Stimulated activated CD4-positive, alpha-beta T cell treated with anti-CD3 and anti-CD28 coated beads, Interleukin-1b, Interleukin-23, amount 100 ng/mL, for 24 hours (primary cell): ENCODE measurements at places on chromosomes 5 and 9.

DNA sequence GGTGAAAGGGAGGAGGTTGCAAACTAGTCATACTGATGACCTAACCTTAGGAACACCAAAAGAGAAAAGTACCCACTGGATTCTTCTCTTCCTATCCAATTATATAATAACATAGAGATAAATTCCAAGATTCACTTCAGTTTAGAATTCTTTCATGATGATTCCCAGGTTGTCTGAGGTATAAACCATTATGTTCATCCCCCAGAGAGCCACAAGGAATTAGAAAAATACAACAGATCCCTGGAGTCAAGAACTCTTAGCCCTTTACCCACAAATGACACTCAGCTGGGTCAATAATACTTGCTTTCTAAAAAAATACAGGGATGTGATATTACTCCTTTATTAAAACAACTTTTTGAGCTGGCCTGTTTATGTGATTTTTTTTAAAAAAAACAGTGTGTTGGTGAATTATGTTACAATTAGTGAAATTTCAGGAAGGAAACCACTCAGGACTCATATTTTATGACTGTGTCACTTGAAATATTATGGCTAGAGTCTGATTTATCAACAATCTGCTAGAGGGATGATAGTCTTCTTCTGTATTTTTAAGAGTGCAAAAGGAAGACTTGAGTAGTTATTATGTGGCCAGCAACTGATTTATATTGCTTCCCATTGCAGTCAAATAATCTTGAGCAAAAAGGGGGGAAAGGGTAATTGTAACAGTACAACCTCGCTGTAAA lies 338.2 kb downstream of the NFIB start:
- DNase-seq, result no peak

DNA sequence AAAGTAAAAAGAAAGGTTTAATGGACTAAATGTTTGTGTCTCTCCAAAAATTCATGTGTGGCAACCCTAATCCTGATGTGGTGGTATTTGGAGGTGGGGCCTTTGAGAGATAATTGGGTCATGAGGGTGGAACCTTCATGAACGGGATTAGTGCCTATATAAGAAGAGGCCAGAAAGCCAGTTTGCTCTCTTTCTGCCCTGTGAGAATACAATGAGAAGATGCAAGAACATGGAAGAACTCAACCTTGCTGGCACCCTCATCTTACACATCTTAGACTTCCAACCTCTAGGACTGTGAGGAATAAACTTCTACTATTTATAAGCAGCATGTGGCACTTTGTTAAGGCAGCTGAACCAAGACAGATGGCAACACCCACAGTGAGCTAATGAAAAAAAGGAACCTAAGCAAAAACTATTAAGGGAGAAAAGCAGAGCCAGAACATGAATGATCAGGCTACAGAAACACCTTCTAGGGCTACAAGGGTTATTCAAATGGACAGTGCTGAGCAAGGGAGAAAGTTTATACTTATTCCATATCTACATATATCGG lies 159.5 kb downstream of the PLK2 start:
- no peak for DNase-seq

DNA sequence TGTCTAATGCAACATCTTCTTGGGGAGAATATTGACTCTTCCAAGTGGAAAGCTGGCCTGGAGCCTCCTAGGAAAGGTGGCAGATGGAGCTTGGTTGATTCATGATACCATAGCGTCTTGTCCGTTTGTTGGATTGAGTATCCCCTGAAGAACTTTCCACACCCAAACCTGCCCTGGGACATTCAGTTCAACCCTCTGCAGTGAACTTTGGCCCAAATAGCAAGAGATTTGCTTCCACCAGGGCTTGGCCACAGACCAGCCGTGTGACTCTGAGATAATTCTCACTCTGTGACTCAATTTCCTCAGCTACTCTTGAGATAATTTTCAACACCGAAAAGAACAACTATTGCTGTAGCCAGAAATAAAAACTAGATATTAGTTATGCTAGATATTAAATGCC lies 108.0 kb upstream of the RAD23B start:
- no peak for DNase-seq

- DNase-seq, result no peak
Measured at GRCh38 chr5:159340511-159340910, 10.2 kb upstream of the IL12B start.

- no peak for DNase-seq
Measured at GRCh38 chr5:56838409-56839039, 23.2 kb downstream of the MAP3K1 start.

- no peak for DNase-seq
Measured at GRCh38 chr5:39475881-39476842, 51.4 kb upstream of the DAB2 start.

DNA sequence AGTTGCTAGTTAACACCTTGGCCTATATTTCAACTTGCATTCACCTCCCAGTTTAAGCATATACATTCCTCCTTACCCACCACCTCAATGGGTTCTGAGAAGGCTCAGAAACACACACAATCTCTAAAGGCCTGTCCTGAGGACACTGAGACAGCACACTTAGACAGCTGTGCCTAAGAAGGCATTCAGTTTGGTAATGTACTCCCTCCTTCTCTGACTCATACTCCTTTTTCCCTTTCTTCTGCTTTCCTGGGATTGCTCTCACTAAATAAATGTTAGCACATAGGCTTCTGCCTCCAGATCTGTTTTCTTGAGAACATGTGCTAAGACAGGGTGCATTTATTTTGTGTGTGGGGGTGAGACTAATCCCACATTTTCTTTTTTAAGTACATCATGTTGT lies 456.8 kb upstream of the CDH6 start:
- no peak for DNase-seq

- no peak for DNase-seq
Measured at GRCh38 chr9:123481209-123481865, 125.3 kb downstream of the CRB2 start.

GRCh38 chr9:14313951-14314423 lies at the start of gene NFIB:
TSS of gene NFIB (minus strand) at chr9:14314141. CDS start at chr9:14313511, 630 bp downstream.
- DNase-seq, result no peak

DNA sequence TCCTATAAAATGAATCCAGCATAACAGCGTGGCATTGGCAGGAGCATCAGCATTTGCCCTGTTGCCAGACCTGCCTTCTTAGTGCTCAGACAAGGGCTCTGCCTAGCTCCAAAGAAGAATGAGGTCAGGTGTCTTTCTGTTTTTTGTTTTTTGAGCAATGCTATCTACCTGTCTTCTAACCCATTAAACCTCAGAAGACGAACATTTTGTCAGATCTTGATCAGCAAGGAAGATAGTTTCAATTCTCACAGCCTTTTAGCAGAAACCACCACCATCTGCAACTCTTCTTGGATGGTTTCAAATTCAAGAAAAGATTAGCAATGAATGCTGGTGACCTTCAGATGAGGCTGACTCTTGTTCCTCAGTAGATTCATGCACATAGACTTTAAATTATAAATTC lies 103.5 kb upstream of the IQGAP2 start:
- DNase-seq, result no peak

- DNase-seq, result no peak
Measured at GRCh38 chr9:79129865-79130480, 441.8 kb upstream of the TLE4 start.

DNA sequence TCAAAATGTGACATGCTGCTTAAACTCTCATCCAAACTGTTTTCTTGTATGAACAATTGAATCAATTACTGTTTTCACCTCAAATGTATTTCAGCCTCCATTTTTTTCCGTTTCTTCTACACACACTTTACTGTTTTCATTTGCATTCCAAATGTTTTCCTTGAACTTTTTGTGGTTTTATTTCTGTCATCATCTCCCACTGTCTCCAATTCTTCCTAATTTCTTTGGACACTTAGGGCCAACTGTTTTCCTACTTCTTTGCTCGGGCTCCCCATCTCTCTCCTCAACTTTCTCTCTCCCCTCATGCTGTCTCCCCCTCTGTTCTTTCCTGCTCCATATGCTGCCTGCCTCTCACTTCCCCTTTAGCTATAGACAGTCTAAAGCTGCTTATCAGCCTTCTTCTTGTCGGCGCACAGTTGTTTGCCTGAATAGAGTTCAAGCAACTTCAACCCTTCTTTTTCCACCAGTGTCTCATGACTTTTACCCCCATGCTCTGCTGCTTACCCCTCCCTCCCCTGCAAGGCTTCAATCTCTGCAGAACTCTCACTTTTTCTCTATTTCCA lies 443.4 kb downstream of the DTWD2 start:
- DNase-seq, result no peak

- no peak for DNase-seq
Measured at GRCh38 chr9:13269589-13270452, 9.7 kb downstream of the MPDZ start.

- DNase-seq, result no peak
Measured at GRCh38 chr9:75979362-75979761, 88.9 kb downstream of the PCSK5 start.

GRCh38 chr5:102622262-102622661 lies 123.5 kb upstream of the SLCO6A1 start:
- no peak for DNase-seq

- no peak for DNase-seq
Measured at GRCh38 chr5:179585941-179586401, 35.6 kb downstream of the RUFY1 start.
